CD4-positive, alpha-beta T cell treated with Interferon alpha-2 for 1 hour (primary cell): ENCODE measurements at places on chromosomes 4 and X.

DNA sequence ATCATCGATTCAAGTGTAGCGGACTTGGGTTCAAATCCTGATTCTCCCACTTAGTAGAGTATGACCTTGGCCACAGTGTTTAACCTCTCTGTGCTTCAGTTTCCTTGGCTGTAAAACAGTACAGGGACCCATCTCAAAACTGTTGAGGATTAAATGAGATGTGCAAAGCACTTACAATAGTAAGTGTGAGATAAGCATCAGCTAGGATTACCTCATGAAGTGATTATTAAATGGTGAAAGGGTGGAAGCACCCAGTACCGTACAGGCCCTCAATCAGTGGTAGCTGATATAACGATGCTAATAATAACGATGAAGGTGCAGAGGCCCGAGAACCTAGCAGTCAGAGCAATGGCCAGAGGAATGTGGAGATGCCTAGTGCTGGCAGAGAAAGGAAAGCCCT lies 45.1 kb downstream of the PRPS1 start:
- no peak for DNase-seq

- no peak for DNase-seq
Measured at GRCh38 chrX:18674417-18674787, 2.5 kb upstream of the RS1 start.

- no peak for DNase-seq
Measured at GRCh38 chrX:98380556-98380955, 1496.8 kb downstream of the RPA4 start.

- DNase-seq: no peak
Measured at GRCh38 chrX:72477781-72478181, 94.9 kb downstream of the HDAC8 start.

GRCh38 chr4:36230534-36230933 lies 13.8 kb downstream of the ARAP2 start:
- DNase-seq: no peak

DNA sequence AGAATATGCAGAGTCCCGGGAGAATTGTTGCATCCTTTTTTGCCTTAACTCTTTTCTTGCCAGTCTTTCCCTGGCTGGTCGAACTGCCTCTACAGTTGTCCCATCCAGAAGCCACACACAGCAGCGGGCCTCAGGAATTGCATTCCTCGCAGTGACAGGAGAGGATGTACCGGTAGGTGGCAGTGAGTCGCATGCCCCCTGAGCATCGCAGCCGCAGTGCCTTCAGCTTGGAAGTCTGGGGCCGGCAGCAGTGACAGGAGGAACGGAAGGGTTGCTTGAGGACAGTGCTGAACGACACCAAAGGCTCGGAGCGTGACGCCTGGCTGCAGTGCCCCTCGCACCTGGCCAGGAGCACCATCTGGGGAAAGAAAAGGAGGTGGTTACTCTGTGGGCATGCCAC lies 23.5 kb downstream of the NDP start:
- DNase-seq: peak; percentile 28

DNA sequence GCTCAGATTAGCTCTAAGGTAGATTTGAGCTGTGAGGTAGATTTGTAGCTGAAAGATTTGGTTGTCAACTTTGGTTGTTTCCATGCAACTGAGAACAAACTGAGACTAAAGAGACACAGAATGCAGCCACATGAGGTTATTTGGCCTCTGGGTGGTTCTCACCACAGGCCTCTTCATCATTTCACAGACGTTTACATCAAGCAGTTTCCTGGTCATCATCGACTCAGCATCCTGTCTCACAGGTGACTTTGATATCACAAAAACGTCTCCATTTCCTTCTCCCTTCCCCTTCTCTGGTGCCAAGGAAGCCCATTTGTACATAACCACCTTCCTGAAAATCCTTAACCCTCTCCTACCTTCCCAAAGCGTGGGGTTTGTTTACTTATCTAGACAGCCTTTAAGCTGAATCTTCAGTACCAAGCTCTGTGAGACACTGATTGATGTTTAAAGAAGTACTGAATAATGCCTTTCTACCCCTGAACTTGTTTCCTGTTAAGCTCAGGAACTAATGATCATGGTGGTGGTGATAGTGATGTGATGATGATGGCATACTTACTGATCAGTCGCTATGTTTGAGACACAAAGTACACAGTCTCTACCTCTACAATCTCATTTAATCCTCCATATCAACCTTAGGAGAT lies 81.9 kb downstream of the FAM114A1 start:
- peak; percentile 67 for DNase-seq

DNA sequence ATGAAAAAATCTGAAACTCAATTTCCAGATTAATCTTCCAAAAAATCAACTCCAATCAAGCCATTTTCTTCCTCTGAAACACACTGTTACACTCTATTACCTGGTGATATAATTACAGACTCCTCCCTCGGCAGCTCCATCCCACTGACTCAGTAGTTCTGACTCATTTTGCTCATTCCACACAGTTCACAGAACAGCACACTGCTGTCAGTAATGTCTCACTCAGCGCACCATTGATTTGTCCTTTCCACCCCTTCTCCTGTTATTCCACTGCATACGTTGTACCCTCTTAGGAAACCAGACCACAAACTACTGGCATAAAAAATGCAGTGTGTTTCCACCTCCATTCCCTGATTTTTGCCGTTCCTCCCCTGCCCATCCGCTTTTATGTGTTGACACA lies 212.7 kb downstream of the SLIT2 start:
- no peak for DNase-seq

- DNase-seq: no peak
Measured at GRCh38 chrX:108025376-108025775, 19.5 kb upstream of the VSIG1 start.

DNA sequence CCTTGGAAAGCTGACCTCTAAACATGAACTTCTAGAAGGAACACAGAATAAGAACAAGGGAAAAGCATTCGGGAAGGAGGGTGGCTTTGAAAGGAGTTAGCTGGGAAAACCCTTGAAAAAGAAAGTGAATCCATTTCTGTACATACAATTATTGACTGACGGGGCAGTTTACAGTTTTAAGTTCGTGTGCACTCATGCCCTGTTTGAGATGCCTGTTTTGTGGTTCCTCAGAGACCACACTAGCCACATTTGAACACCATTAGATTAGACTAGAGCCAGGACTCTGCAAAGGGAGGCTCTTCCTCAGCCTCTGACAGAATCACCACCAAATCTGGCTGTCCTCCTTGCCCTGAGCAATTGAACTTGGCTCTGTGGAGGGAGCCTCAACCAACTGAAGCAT lies 158.3 kb downstream of the PALLD start:
- DNase-seq: no peak

DNA sequence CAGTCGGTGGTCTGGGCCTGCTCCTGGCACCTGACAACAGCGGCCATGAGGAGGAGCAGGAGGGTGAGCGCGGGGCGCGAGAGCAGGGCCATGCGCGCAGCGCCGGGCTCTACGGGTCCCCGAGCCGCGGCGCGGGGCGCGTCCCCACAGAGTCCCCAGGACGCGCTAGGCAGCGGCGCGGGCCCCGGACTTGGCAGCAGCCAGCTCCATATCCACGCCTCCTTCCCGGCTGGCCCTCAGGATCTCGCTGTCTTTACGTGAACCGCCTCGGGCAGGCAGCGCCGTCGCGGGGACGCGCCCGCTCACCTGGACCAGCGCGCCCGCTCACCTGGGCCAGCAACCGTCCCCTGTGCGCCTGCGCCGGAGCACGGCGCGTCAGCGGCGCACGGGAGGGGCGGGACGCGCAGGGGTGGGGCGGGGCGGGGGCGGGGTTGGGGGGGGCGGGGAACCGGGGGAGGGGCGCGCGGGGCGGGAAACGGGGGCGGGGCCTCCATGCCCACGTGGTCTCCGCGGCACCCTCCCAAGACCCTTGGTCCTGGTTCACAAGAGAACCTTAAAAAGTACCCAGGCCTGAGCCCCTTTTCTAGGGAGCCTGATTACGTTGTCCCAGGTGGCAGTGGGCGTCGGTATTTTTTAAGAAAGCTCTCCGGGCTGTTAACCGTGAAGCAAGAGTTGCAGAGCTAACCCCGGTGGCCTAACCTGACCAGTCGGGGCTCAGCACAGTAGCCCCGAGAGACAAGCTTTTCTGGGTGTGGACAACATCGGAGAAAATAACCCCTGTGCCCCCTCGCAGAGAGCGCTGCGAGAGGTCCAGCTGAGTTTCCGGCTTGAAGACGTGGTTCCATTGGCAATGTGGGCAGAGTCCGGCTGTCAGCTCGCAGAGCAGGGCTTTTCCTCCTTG lies at the start of gene PLA2G12A:
Gene PLA2G12A, minus strand, starts transcription at position 353 of the 901 bp plus-strand sequence. Its CDS starts 261 bp downstream, at position 92.
- peak; percentile 78 for DNase-seq

DNA sequence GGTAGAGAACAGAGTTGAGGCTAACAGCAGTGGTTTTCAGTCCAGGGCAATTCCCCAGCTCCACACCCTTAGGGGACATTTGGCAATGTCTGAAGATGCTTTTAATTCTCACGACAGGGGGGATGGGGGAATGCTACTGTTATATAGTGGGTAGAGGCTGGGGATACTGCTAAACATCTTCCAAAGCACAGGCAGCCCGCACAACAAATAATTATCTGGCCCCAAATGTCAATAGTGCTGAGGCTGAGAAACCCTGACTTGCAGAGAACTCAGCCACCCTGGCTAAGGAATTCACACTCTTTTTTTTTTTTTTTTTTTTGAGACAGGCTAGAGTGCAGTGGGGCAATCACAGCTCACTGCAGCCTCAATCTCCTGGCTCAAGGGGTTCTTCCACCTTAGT lies 60.6 kb downstream of the POLR2B start:
- DNase-seq: no peak

GRCh38 chr4:13678186-13678924 lies 50.8 kb upstream of the BOD1L1 start:
- DNase-seq: no peak

DNA sequence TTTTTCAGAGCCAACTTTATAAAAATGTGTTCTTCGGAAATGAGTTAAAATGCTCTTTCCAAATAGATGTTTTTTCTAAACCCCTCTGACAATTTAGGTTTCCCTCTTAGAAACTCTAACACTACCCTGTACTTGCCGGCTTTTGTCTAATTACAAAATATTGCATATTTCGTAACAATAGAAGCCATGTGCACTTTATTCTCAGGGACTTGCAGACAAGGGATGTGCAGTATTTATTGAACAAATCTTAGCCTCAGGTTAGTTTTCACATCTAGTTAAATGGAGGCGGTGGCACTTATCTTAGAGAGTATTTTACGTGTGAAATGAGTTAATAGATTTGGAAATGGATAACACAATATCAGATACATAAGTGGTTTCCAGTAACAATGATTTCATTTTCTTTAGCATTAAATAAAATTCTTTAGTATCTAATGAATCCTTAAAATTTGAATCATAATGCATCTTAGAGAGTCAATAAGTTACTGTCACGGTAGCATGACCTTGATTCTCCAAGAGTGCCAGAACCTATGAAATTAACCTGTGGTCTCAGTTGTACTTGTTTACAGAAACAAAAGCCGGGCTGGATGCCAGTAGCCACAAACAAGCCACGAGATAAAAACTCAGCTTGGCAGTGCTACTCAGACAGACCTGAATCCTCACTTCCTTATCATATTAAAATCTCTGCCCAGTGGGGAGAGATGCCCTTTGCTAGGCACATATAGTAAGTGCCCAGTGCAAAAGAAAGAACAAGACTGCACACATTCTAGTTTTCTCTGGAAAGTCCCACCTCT lies 772 bp upstream of the PABPC4L start:
- DNase-seq: no peak

- DNase-seq: no peak
Measured at GRCh38 chr4:16692046-16692445, 206.4 kb downstream of the LDB2 start.

GRCh38 chrX:53135581-53135980 lies 41.6 kb downstream of the KANTR start:
- no peak for DNase-seq

DNA sequence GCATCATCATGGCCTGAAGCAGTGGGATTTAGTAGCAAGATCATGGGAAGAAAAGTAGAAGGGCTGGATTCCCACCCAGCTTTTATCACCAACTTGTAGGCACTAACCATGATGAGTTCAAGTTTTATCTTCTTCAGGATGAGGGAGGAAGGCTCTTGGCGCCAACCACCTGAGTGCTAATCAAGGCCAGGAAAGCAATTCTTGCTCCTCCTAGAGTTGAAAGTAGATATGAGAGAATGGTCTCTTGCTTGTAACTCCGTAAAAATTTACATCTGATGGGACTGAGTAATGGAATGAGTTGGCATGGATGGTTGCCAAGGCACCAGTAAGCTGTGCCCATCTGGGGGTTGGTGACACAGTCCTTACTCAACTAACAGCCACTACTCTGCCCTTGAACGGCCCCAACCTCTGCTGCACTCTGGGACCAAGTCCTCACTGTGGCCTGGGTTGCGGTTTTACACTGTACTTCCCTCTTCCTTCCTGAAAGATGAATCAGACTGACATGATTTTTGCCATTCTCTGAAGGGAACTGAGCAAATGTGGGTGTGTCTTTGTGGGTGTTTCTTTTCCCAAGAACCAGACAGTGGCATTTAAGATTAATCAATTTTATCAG lies 39.4 kb upstream of the NDP start:
- DNase-seq: peak; percentile 71

- DNase-seq: peak; percentile 16
Measured at GRCh38 chr4:77994194-77994721, 62.9 kb upstream of the FRAS1 start.

DNA sequence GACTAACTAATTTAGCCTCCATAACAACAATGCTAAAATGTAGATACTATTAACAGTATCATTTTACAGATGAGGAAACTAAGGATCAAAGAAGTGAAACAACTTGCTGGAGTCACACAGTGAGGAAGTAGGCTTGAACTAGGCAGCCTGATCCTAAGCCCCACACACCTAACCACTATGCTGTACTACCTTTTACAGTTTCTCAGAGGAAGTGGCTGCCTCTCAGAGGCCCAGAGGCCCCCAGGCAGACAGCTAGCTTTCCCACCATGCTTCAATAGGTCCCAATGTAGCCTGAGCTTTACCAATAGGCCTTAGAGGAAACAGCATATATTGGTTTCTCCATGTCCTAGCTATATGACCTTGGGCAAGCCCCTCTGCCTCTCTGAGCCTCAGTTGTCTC lies 69.4 kb upstream of the PJA1 start:
- no peak for DNase-seq

DNA sequence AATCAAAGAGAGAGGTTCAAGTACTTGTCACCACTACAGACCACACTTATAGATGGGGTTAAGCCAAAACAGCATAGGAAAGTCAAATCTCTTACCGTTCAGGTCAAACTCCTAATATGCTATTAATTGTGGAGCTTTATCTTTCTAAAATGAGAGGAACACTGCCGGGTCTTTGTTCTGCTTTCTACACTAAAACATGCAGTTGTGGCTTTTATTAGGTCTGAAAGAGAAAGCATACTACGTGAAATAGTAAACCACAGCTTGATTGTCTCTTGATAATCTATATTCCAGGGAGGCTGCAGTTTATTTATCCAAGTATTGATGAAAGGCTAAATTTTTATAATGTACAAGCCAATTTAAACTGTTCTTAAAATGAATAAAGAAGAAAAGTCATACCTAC lies 12.3 kb upstream of the INPP4B start:
- DNase-seq: no peak
